ENCODE measurements at places on chromosomes 5 and 9. TPM values are rescaled to one million over a fixed set of nuclear protein-coding genes. Genes with fewer than 3 reads are reported as not detected.

The TMEM252 gene
- total RNA-seq: not detected

The DDX41 gene
- 133 TPM for total RNA-seq

DNA sequence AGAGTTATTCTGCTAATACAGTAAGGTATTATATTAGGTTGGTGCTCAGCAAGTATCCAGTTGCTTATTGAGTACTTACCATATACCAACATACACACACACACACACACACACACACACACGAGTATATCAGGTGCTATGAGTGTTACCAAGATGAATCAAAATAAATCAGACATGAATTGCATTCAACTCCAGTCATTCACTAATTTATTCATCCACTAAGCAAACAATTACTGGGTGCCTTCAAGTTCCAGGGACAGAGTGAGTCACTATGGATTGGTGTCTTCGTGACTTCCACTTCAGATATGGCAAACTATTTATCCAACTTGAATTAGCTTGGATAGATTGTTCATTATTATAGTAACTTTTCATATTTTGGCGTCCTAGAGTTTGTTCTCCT lies 140.7 kb upstream of the SLC44A1 start:
- H3K4me1 ChIP-seq: no peaks in the 10 kb centered on the region
- no peaks in the 10 kb centered on the region for H3K27me3 ChIP-seq
- H3K27ac ChIP-seq: no peak overlapping the region

- no peak overlapping the region for H3K4me3 ChIP-seq
- peaks cover 3% of the 10 kb centered on the region for H3K4me1 ChIP-seq
- H3K36me3 ChIP-seq: no peaks in the 10 kb centered on the region
- DNase-seq: no peak
- H3K27ac ChIP-seq: no peak overlapping the region
- H3K27me3 ChIP-seq: peaks cover 31% of the 10 kb centered on the region
Measured at GRCh38 chr9:128414461-128414860, 6.2 kb upstream of the CERCAM start.

DNA sequence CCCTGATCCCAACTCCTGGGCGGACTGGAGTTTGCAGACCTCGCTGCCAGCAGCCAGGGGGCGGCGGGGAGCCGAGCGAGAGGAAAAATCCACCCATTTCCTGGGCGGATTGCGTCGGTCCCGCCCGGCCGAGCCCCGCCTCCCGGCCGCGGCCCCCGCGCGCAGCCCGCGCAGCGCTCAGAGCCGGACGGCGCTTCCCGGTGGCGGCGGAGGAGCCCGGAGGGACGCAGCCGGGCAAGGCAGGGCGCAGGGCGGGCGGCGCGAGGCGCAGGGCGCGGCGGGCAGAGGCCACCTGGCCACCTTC lies at the start of gene OLFM1:
Gene OLFM1 (plus strand): TSS at position 180 of the 304 bp plus-strand sequence. CDS start 322 bp downstream, outside the sequence.
- no peaks in the 10 kb centered on the region for H3K4me1 ChIP-seq
- DNase-seq: peak; percentile 85
- H3K27ac ChIP-seq: no peak within 1 kb of the TSS
- peaks cover 20% of the 10 kb centered on the region for H3K36me3 ChIP-seq

The OTP gene
- not detected for total RNA-seq

- peaks cover 2% of the 10 kb centered on the region for H3K4me1 ChIP-seq
- H3K36me3 ChIP-seq: no peaks in the 10 kb centered on the region
- no peaks in the 10 kb centered on the region for H3K27me3 ChIP-seq
- DNase-seq: no peak
- no peak overlapping the region for H3K27ac ChIP-seq
Measured at GRCh38 chr5:156670615-156671014, 179.5 kb upstream of the PPP1R2B start.

- no peak for DNase-seq
- peaks cover 2% of the 10 kb centered on the region for H3K36me3 ChIP-seq
- H3K27me3 ChIP-seq: no peaks in the 10 kb centered on the region
- no peak overlapping the region for H3K4me3 ChIP-seq
- no peak overlapping the region for H3K27ac ChIP-seq
- H3K4me1 ChIP-seq: no peaks in the 10 kb centered on the region
Measured at GRCh38 chr9:29575219-29575618, 2001.9 kb upstream of the C9orf72 start.

GRCh38 chr5:35554016-35554415 lies 63.6 kb upstream of the SPEF2 start:
- no peak for DNase-seq
- H3K4me1 ChIP-seq: no peaks in the 10 kb centered on the region
- H3K4me3 ChIP-seq: no peak overlapping the region

GRCh38 chr9:90658783-90659182 lies 16.2 kb upstream of the DIRAS2 start:
- H3K27me3 ChIP-seq: no peaks in the 10 kb centered on the region
- H3K27ac ChIP-seq: no peak overlapping the region
- no peaks in the 10 kb centered on the region for H3K4me1 ChIP-seq
- no peaks in the 10 kb centered on the region for H3K36me3 ChIP-seq

- H3K27me3 ChIP-seq: no peaks in the 10 kb centered on the region
- no peak overlapping the region for H3K27ac ChIP-seq
- no peaks in the 10 kb centered on the region for H3K4me1 ChIP-seq
- no peak overlapping the region for H3K4me3 ChIP-seq
- DNase-seq: no peak
- no peaks in the 10 kb centered on the region for H3K36me3 ChIP-seq
Measured at GRCh38 chr9:8809741-8810140, 1010.2 kb upstream of the DMAC1 start.

DNA sequence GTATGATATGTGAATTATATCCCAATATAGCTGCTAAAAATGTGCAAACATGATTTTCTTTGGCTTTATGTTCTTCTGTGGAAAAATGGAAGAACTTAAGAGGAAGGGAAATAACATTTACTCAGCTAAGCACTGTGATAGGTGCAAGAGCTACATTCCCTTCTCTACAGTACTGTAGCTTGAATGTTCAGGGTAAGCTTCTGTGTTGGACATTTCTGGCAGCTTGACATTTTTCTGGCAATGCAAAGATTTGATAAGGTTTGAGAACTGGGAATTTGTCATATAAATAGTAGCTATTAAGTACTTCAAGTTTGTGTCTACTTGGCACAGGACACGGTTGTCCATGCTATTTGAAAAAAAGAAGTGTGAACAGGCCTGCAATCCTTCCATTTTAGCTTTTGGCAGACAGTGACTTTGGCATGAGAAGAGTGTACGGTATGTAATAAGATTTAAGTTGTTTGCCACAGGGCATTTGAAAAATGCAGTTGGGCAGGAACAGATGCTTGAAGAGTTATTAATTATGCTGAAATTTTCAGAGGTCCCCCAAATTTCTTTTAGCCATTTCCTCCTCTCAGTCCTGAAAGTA lies 77.6 kb downstream of the KIF4B start:
- no peak overlapping the region for H3K4me3 ChIP-seq
- H3K4me1 ChIP-seq: no peaks in the 10 kb centered on the region
- H3K27ac ChIP-seq: no peak overlapping the region
- H3K27me3 ChIP-seq: no peaks in the 10 kb centered on the region
- no peaks in the 10 kb centered on the region for H3K36me3 ChIP-seq

GRCh38 chr5:149700347-149700746 lies 29.8 kb upstream of the PPARGC1B start:
- H3K27ac ChIP-seq: no peak overlapping the region
- H3K27me3 ChIP-seq: no peaks in the 10 kb centered on the region
- no peaks in the 10 kb centered on the region for H3K36me3 ChIP-seq
- no peak for DNase-seq

GRCh38 chr9:83418283-83418682 lies 119.9 kb downstream of the FRMD3 start:
- H3K4me1 ChIP-seq: no peaks in the 10 kb centered on the region
- no peak for DNase-seq
- H3K36me3 ChIP-seq: peaks cover 5% of the 10 kb centered on the region
- H3K4me3 ChIP-seq: no peak overlapping the region

Measured in H9 (cell line).